Retinal pigment epithelial cell (primary cell): ENCODE measurements at places on chromosomes 7 and 10.

- no peak for DNase-seq
Measured at GRCh38 chr7:69682518-69682917, 84.2 kb downstream of the AUTS2 start.

DNA sequence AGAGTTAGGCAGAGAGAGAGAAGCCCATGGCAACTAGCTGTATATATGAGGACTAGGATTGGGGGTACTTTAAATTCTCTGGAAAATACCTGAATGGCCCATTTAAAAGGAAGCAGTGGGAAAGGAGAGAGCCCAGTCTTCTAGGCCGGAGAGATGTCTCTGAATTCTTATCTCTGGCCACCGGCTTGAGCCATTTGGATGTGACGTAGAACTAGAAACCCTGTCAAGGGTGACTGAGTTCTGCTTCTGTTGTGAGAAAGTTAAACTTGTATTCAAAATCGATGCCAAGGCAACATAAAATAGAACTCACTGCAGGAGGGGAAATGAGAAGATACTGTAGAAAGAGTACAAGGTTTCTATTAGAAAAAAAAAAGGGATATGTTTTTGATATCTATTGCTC lies 6.3 kb upstream of the GSTK1 start:
- DNase-seq, result no peak

GRCh38 chr7:63027075-63027474 lies 971.6 kb upstream of the ZNF722 start:
- no peak for DNase-seq

DNA sequence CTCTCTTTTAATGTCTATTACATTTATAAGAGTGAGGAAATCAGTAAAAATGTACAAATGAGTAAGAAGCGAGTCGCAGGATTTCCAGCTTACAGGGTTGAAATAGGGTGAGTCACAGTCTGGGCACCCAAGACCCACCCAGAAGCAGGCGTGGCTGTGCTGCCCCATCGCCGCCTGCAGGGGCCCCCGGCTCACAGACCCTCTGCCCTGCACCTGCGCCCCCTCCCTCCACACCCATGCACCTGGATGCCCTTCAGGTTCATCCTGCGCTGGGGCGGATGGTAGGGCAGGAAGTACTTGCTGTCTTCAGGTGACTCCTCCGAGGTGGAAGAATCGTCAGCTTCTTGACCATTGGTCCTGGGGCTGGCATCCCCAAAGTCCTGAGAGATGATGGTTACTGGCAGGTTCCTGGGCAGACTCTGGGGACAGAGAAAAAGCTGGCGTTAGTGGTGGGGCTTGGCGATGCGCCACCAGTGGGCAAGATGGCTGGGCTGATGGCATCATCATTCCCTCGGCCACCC lies 90.2 kb upstream of the GNA12 start:
- DNase-seq, result peak; percentile 63

GRCh38 chr10:126667568-126667967 lies 2.9 kb downstream of the C10orf90 start:
- no peak for DNase-seq

DNA sequence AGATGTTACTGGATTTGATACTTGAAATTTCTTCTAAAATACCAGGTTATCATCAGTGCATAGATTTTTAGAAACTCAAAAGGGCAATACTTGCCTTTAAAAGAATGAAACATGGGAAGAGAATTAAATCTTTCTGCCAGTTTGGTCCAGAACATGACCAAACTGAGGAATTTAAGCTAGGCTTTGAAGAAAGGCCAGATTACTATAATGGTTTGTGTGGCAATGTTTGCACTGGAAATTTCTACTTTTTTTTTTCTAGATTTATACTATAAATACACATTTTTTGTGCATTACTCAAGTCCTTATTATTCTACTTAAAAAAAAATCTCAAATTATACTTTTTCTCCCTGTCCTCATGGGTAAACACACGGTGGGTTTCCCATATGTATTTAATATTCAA lies 9.2 kb downstream of the MKX start:
- DNase-seq, result no peak

GRCh38 chr7:116535416-116535815 lies 10.6 kb downstream of the CAV1 start:
- DNase-seq, result no peak

DNA sequence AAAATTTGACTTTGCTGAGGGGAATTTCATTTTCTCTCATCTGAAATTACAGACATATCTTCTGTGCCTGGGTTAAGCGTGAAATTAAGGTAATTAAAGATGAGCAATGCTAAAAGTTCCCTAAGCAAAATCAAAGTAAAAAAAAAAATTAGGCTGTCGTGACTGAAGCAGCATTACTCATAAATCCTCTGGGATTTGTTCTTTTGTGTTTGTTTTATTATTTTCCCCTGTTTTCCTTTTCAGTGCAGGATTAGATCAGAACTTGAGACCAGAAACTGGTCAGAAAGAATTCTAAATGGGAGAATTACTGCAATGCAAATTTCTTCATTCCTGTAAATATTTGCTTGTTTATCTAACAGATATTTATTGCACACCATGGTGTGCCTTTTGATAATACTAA lies 141.4 kb upstream of the BET1 start:
- no peak for DNase-seq

DNA sequence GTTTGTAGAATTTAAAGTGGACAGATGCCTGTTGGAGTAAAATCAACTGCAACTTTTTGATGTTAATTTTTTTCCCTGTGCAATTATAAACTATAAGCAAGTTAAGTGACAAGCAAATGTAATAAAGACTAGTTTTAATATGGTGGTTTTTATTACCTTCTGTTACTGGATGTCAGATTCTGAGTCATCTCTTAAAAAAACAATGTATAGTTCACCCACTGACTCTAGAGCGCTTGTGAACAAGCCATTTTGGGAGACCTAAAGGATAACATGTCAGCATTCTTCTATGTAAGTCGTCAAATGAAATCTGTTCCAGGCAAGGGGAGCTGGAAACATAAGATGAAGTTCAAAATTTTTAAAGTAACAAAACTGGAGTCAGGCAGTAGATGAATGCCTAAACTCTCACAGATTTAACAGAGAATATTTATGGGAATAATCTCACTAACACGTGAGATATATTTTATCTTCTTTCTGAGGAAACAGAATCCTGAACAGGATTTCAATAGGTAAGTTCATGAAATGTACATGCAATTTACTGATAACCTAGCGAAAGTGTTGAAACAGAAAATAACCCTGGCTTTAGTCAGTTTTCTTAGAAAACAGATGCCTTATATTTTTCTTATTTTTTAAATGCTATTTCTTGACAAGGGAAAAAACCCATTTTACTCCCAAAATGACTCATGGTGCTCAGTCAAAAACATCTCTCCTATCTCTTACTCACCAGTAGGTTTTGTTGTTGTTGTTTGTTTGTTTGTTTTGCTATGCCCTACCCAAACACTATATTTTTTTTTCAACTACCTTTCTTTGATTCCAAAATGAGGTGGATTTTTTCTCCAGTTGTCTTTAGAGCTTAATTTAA lies 91.7 kb downstream of the SLC39A12 start:
- peak; percentile 12 for DNase-seq

DNA sequence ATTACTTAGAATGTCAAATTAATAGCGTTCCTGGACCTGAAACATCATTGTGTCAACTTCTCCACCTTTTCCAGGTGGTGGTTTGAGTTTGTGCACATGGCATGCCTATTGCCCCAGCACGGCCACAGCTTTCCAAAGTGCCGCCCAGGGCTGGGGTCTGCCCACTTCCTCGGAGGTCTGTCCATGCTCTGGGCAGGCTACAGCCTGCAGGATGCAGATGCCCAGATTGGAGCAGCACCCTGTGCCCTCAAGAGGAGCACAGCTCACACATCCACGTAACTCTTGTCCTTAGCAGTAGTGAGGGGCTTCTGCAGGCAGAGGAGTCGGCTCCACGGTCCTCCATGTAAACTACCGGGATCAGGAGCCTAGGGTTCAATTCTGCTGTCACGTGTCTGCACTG lies 238.6 kb downstream of the EBF3 start:
- DNase-seq, result no peak

GRCh38 chr10:80260295-80261243 lies 28.9 kb downstream of the MAT1A start:
- no peak for DNase-seq

- DNase-seq, result no peak
Measured at GRCh38 chr7:130930681-130931080, 196.7 kb upstream of the KLF14 start.

GRCh38 chr10:59047957-59048618 lies 128.4 kb upstream of the PHYHIPL start:
- no peak for DNase-seq

- no peak for DNase-seq
Measured at GRCh38 chr10:33493978-33494377, 159.5 kb upstream of the NRP1 start.
